ENCODE measurements at places on chromosomes 6 and 20. TPM values are rescaled to one million over a fixed set of nuclear protein-coding genes. Genes with fewer than 3 reads are reported as not detected.

FAM50B gene
- 3.3 TPM for total RNA-seq

DNA sequence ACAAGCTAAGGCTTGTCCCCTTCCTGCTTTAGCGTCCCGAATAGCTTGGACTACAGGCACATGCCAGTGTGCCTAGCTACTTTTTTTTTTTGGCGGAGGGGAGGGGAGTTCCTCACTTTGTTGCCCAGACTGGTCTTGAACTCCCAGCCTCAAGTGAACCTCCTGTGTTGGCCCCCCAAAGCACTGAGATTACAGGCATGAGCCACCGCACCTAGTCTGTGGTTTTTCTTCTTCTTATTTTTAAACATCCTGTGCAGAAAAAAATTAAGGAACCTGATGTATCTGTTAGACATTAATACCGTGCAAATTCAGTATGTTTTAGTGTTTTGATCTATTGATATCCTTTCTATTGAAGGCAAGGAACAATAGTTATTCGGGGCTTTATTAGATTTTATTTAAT lies 25.7 kb downstream of the HIVEP1 start:
- no peak for DNase-seq

IL17A gene
- total RNA-seq = not detected

AKAP12 gene
- 6.3 TPM for total RNA-seq

PBX2 gene
- total RNA-seq = 49.4 TPM

GRCh38 chr6:12716298-12716916 lies at the start of gene PHACTR1:
Gene PHACTR1 (plus strand): TSS chr6:12716767.
- no peak for DNase-seq

GRCh38 chr20:49620364-49621240 lies 52.7 kb upstream of the PTGIS start:
- DNase-seq = no peak

GRCh38 chr6:86969573-86969972 lies 32.2 kb downstream of the HTR1E start:
- no peak for DNase-seq

TMEM14C gene
- total RNA-seq = 96.3 TPM

LPA gene
- total RNA-seq = 0.22 TPM

Data from mucosa of descending colon (tissue), 3 donors.